ENCODE measurements at places on chromosomes 16 and 17. TPM values are rescaled to one million over a fixed set of nuclear protein-coding genes. Genes with fewer than 3 reads are reported as not detected.

DNA sequence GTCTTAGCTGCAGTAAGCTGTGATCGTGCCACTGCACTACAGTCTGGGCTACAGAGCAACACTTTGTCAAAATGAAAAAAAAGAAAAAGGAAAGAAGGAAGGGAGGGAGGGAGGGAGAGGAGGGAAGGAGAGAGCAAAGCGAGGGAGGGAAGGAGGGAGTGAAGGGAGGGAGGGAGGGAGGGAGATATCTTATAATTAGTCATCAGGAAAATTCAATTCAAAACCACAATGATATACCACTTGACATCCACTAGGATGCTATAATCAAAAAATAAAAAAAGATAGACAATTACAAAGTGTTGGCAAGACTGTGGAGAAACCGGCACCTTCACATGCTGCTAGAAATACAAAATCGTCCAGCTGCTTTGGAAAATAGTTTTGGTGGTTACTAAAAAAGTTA lies 93.8 kb downstream of the CDC27 start:
- peaks cover 14% of the 10 kb centered on the region for H3K4me1 ChIP-seq
- no peak overlapping the region for H3K4me3 ChIP-seq
- no peaks in the 10 kb centered on the region for H3K27me3 ChIP-seq
- no peak for DNase-seq
- H3K36me3 ChIP-seq = no peaks in the 10 kb centered on the region

DNA sequence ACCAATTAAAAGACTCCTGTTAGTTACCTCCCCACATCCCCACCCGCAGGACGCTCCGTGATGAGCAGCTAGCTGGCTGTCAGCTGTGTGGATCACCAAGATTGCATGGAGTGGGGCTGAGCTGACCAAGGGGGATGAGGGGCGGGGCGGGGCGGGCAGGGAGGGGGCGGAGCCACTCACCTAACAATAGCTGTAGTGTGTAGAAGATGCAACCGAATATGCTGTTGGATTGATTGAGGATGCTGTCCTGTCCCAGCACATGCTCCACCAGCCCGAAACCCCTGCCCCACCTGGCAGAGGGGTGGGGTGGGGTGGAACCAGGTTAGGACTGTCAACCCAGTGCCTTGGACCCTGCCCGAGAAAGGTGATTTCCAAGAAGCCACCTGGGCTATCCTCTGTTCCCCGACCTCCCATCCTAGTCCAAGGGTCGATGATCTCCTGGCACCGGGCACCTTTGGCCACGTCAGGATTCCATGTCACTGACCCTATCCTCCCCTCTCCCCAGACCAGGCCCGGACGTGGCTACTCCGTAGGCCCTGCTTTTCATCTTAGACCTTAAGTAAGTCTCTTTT lies 1.4 kb downstream of the VKORC1 start:
- no peak overlapping the region for H3K4me3 ChIP-seq
- no peak overlapping the region for H3K27ac ChIP-seq
- DNase-seq = no peak
- H3K27me3 ChIP-seq = no peaks in the 10 kb centered on the region
- H3K36me3 ChIP-seq = peaks cover 13% of the 10 kb centered on the region

- H3K4me1 ChIP-seq = peaks cover 70% of the 10 kb centered on the region
- H3K27ac ChIP-seq = peak overlapping the region; percentile 74
- peaks cover 3% of the 10 kb centered on the region for H3K36me3 ChIP-seq
- H3K27me3 ChIP-seq = no peaks in the 10 kb centered on the region
- peak; percentile 66 for DNase-seq
- no peak overlapping the region for H3K4me3 ChIP-seq
Measured at GRCh38 chr16:31365131-31365865, 10.3 kb downstream of the ITGAX start.

- H3K36me3 ChIP-seq = no peaks in the 10 kb centered on the region
- DNase-seq = no peak
- peaks cover 4% of the 10 kb centered on the region for H3K4me1 ChIP-seq
- no peaks in the 10 kb centered on the region for H3K27me3 ChIP-seq
Measured at GRCh38 chr17:67276075-67276474, 31.1 kb upstream of the HELZ start.

DNA sequence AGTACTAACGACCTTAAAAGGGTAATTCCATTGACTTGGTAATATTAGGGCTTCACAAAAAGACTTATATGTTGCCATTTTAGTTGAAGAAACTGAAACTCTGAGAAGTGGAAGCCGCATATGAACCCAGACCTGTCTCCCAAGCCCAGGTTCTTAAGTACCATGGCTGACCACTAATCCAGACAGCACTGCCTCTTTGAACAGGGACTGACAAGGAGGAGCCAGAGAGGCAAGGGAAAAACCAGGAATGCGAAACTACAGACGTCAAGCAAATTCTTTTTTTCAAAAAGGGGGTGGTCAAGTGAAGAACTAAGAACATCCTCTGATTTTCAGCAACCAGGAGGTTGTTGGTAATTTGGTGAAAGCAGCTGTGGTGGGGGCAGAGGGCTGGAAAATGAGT lies 15.2 kb downstream of the CYB5D1 start:
- no peak overlapping the region for H3K4me3 ChIP-seq
- DNase-seq = no peak
- no peak overlapping the region for H3K27ac ChIP-seq

GRCh38 chr16:55017321-55017720 lies 86.7 kb downstream of the IRX5 start:
- no peak overlapping the region for H3K27ac ChIP-seq
- no peak overlapping the region for H3K4me3 ChIP-seq
- H3K27me3 ChIP-seq = no peaks in the 10 kb centered on the region

- no peak for DNase-seq
- H3K27me3 ChIP-seq = no peaks in the 10 kb centered on the region
- H3K27ac ChIP-seq = no peak overlapping the region
- no peak overlapping the region for H3K4me3 ChIP-seq
Measured at GRCh38 chr16:66116163-66117002, 250.1 kb upstream of the CDH5 start.

DNA sequence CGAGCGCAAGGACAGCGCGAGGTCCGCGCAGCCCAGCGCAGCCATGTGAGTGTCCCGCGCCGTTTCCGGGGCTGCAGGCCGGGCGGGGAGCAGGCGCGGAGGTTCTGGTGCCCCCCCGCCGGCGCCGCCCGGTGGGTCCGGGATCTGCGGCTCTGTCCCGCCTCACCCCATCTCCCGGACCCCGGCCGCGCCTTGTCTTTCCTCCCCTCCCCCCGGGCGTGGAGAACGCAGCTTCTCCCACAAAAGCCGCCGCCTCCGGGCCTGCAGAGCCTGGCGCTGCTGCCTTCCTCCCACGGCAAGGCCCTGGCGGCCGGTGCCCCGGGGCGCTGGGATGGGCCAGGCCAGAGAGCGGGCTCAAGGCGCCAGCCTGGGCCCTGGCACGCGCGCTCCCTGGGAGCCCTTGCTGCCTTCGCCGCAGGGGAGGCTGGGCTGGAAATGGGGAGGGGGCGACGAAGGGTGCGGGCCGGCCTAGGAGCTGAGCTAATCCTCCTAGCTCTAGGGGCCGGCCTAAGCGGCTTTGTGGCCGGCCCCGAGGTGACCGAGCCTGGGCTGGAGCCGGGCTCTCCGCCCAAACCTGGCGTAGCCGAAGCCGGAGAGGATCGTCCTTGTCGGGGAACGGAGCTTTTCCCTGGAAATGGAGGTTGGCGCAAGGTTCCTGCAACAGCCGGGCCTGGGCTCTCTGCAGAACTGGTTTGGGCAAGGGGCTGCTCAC lies 397 bp downstream of the RIPOR1 start:
- DNase-seq = peak; percentile 36
- H3K27me3 ChIP-seq = no peaks in the 10 kb centered on the region
- peak overlapping the region; percentile 50 for H3K4me3 ChIP-seq
- peaks cover 41% of the 10 kb centered on the region for H3K4me1 ChIP-seq
- H3K27ac ChIP-seq = peak overlapping the region; percentile 84

Gene KRT17
- not detected for total RNA-seq

Gene EFNB3
- total RNA-seq = not detected

Data from natural killer cell (primary cell).